ENCODE measurements at places on chromosomes 2 and 18.

GRCh38 chr2:135603543-135603942 lies 72.3 kb downstream of the R3HDM1 start:
- no peak for DNase-seq

- no peak for DNase-seq
Measured at GRCh38 chr18:8705961-8706790, 820 bp downstream of the MTCL1 start.

DNA sequence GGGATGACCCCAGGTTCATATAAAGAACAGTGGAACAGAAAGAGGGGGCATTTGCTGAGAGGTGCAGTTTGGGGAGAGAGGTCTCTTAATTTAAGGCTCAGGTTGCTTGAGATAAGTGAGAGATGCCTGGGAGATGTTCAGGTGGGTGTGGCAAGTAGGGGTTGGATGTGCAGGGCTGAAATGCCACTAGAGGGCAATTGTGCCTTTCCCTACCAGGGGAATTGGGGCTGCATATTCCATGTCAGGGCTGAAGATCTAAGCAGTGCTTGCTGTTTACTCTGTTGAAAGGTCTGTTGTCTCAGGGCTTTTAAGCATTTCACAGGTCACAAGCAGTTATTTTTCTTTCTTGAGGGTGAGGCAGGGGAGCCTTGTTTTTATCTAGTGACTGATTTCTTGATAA lies 7.8 kb downstream of the CCDC85A start:
- DNase-seq, result no peak

- DNase-seq, result no peak
Measured at GRCh38 chr18:36843784-36844183, 14.9 kb downstream of the KIAA1328 start.

DNA sequence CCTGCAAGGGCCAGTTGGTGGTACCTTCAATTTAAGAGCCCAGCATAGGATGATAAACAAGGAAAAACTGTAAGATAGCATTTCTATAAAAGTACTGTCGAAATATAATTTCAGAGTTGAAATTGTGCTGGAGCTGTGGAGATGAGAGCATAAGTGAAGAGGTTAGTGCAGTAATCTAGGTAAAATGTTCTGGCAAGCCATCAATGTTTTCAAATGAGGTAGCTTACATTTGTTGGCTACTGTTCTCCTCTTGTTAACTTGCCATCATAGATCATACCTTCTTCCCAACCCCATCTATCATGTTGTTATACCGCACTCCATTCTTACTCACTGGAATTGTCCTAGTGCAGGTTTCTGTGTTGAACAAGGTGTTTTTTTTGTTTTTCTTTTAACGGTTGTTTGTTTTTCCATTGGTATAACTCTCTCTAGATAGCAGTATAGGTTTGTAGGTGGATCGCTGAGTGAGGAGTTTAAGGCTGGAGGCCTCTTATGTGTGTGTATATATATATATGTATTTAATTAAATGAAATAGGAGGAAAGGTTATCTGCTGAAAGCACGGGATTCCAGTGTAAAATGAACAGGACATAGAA lies 40.5 kb downstream of the EHBP1 start:
- DNase-seq, result no peak

GRCh38 chr2:144946263-144946662 lies 426.3 kb upstream of the ZEB2 start:
- DNase-seq, result no peak

- DNase-seq, result no peak
Measured at GRCh38 chr2:224085246-224085645, 46.2 kb upstream of the SERPINE2 start.

GRCh38 chr2:241897231-241897916 lies 27.8 kb downstream of the RTP5 start:
- no peak for DNase-seq

GRCh38 chr2:150484461-150485021 lies 2.9 kb downstream of the RND3 start:
- DNase-seq, result no peak

DNA sequence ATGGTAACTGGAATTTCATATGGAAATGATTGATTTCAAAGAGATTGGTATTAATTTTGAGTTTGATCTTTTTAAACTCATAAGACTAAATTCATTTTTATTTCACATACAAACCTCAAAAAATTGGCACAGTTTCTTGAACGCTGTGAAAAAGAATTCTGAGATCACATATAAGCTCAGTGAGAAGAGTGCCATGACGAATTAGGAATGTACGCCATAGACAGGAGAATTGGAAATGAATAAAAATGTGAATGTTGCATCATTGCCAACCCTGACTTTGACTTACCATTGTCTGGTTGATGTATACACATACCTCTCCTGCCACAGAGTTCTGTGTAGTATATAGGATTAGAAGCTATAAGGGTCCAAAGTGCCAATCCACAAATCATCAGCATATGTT lies 290.4 kb upstream of the ZC3H15 start:
- DNase-seq, result no peak

GRCh38 chr18:55764386-55764785 lies 176.4 kb upstream of the TCF4 start:
- DNase-seq, result no peak

- DNase-seq, result no peak
Measured at GRCh38 chr2:218284106-218284811, 8.0 kb downstream of the TMBIM1 start.

- DNase-seq, result no peak
Measured at GRCh38 chr2:176211110-176211509, 22.6 kb downstream of the HOXD1 start.

DNA sequence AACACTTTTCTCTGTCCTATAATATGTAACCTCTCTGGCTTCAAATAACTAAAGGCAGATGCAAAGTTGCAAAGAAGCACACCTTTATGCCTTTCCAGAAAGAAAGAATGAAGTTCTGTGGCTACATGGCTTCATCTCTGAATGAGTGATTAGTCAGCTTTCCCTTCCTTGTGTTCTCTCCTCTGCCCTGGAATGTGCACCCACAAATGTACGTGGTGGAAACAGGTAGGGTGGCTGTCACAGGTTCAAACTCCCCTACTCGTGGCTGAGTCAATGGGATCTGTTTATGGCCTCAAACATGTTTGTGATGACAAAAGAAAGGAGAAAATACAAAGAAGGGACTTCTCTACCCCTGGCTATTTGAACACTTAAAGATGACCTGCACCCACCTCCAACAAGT lies 55.5 kb upstream of the ACVR2A start:
- DNase-seq, result no peak

Measured in cortex of kidney (tissue), 1 donor.